ENCODE measurements at places on chromosomes 16 and 17.

GRCh38 chr16:56198755-56199114 lies 7.4 kb downstream of the GNAO1 start:
- no peak for DNase-seq

- peak; percentile 52 for DNase-seq
Observed at GRCh38 chr17:77527836-77528505, 387.2 kb downstream of the SEC14L1 start.

- DNase-seq: no peak
Observed at GRCh38 chr16:25228372-25228771, 11.6 kb downstream of the AQP8 start.

GRCh38 chr17:50779747-50780353 lies 12.5 kb upstream of the ANKRD40CL start:
- DNase-seq: no peak

- DNase-seq: peak; percentile 79
Observed at GRCh38 chr16:78503602-78504001, 404.1 kb downstream of the WWOX start.
